ENCODE measurements at places on chromosomes 6 and 20.

DNA sequence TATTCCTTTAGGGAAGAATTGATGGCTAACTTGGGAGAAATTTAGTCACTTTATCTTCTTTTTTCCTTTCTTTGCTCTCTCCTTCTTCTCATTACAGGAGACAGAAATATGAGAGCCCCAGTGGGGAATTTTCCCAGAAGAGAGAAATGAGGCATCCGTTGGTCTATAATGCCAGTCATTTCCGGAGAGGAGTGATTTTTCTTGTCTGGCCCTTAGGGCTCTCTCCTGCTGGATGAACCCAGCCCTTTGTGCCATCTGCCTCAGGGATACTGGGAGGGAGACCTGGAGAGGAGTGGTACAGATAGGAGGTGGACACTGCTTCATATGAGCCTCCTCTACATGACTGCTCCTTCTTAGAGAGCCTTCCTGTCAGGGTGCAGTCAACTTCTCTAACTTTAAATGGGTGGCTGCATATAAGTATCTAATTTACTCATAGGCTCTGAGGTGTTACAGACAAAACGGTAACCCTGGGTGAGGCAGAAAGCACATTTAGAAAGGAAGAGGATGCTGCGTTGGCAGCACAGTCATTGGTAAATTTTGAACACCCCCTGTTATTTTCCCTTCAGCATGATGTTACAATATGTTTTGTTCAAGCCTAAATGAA lies 21.9 kb downstream of the RIMS1 start:
- DNase-seq, result no peak

DNA sequence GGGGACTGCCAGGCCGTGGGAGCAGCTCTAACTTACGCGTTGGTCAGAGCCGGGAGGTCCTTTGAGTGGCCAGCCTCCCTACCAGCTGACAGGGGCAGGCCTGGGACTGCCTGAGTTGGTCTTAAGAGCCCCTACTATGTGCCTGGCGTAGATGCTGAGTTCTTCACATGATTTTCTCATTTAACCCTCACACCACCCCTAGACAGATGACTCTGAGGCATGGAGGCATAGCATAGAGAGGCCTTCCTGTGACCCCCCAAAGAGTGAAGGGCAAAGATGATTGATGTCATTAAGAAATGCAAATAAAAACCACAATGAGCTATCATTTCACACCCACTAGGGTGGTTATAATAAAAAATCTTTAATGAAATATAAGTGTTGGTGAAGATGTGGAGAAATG lies 36.8 kb downstream of the MRPL14 start:
- no peak for DNase-seq

GRCh38 chr20:6347916-6348315 lies 225.1 kb upstream of the FERMT1 start:
- DNase-seq, result no peak

DNA sequence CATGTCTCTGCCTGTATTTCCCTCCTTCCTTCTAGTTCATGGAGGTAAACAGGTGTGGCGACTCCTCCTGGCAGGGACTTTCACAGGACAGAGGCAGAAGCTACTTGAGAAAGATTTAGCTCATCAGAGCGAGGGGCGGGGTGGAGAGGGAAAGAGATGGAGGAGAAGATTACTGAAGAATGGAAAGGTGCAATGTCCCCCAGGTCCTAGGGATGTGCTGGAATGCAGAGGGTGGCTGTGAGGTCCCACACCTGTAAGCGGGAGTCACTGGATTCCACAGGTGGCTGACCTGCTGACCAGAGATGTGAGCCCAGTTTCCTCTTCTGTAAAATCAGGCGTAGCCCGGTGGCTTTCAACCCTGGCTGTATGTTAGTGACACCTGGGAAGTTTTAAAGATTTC lies 199.2 kb upstream of the SULF2 start:
- DNase-seq, result no peak

DNA sequence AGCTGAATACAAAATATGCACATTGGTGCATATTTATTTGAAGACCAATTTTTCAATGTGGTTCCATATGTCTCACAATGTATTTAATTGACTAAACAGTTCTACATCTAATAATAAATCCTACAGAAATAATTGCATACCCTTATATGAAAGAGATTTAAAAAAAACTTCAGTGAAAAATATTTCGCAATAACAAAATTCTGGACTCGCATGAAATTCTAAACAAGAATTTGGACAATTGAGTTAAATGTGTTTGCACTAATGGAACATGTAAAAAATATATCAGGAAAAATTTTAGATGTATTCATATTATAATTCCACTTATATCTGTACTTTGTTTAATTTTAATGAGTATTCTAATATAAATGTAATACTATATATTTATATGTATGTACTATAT lies 1003.1 kb downstream of the EYS start:
- DNase-seq, result no peak

GRCh38 chr6:29528300-29528931 lies 31.1 kb downstream of the UBD start:
- DNase-seq, result no peak

DNA sequence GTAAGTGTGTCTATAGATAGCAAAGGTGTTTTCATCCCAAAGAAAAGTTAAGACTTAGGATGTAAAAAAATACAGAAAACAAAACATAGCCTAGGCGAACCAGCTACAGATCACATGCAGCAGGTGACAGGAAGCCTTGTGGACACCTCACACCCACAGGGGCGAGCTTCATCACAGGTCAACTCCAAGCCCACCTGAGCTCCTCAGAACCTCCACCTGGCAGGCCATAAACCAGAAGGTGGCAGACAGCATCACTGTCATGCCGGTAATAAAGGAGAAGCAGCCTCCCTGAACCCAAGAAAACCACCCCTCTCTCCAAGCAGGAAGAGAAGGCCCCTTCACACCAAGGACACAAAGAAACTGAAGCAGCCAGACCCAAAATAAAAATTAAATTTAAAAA lies 1.0 kb downstream of the RALGAPA2 start:
- no peak for DNase-seq

DNA sequence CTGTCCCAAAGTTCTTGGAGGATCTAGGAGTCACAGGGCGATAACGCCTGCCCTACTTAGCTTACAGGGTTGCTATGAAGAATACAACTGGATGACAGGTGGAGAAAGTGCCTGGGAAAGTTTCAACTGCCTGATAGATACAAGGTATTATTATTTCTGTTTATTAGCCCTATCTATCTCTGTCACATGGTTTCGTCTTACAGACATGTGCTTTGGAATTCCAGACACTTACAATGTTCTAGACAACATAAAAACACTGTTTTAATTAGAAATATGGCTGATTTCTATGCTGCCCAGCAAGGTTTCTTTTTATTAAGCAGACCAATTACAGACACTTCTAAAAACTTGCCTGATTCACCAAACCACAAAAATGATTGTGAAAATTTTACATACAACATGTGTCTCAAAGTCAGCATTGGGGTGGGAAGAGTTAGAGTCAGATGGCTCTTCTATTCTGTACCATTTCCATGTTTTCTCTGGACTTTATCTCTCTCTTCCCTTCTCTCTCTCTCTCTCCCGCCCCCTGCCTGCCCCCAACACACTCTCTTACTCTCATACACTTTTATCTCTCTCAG lies 50.0 kb downstream of the GJA10 start:
- DNase-seq, result no peak

DNA sequence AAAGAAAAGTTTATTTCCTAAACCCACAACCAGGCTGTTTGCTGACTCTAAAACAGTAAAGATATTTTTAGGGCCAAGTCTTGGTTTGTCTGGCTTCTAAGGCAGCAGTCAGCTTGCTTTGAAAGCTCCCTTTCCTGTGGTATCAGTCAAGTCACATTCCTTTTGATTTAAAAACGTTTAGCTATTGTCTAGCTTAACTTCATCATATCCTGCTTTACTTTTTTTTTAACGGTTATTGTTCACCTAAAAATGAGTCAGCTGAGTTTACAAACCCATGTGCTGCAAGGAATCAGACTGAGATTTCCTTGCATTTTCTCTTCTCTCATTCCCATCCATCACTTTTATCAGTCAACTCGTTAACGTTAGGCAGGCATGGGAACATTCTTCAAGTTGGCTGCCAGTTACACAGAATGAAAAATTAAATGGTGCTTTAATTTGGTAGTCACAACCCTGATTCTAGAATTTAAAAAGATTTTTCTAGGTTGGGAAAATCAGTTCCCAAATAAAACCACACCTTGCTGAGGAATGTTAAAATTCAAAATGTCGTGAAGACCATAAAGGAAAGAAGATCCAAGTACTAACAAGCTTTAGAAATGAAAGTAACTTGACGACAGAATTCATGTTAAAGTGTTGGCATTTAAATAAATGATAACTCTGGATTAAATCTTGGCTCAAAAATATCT lies 45.9 kb downstream of the ELOVL5 start:
- no peak for DNase-seq

- DNase-seq, result no peak
These were observed 289.6 kb upstream of the CDH4 start for GRCh38 chr20:60962367-60963045.

- no peak for DNase-seq
These were observed 498.9 kb upstream of the EPHA7 start for GRCh38 chr6:93918258-93918657.

GRCh38 chr6:114785235-114786127 lies 442.7 kb upstream of the HS3ST5 start:
- DNase-seq, result peak; percentile 56

GRCh38 chr20:982754-983153 lies 19.4 kb downstream of the RSPO4 start:
- DNase-seq, result peak; percentile 7

DNA sequence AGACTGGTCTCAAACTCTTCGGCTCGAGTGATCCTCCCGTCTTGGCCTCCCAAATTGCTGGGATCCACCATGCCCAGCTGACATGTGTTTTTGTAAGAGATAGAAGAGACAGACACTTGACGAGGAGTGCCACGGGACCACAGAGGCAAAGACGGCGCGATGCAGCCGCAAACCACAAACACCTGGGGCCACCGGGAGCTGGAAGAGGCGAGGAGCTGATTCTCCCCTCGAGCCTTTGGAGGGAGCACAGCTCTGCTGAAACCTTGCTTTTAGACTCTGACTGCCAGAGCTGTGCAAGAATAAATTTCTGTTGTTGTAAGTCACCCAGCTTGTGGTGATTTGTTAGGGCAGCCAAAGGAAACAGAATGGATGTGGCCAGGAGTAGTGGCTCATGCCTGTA lies 46.9 kb downstream of the TFAP2C start:
- DNase-seq, result no peak

- DNase-seq, result no peak
These were observed 216.2 kb upstream of the PRDM1 start for GRCh38 chr6:105869835-105870440.

DNA sequence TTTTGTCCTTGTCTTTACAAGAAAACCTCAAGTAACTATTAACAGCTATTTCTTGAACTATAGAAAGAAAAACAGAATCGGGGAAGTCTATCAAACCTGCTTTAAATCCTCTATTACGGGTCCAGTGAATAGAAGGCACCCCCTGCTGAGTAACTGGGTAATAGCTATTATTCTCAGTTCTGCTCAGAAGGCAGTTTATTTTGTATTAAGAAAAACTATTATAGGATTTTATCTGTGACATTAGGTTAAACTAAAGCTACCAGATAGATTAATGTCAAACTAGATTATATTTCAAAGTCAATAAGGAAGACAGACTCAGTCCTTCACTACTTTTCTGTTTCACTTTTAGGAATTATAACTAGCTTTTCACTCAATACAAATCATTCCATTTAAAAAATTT lies 93.7 kb downstream of the DST start:
- DNase-seq, result peak; percentile 45

- DNase-seq, result peak; percentile 43
These were observed 2.1 kb downstream of the ZMYND8 start for GRCh38 chr20:47354464-47354713.

GRCh38 chr6:161772176-161772575 lies 498.3 kb upstream of the AGPAT4 start:
- no peak for DNase-seq

- DNase-seq, result no peak
These were observed 37.3 kb downstream of the MAPK14 start for GRCh38 chr6:36064770-36065396.

- no peak for DNase-seq
These were observed 79.3 kb upstream of the NAA20 start for GRCh38 chr20:19937651-19938420.

DNA sequence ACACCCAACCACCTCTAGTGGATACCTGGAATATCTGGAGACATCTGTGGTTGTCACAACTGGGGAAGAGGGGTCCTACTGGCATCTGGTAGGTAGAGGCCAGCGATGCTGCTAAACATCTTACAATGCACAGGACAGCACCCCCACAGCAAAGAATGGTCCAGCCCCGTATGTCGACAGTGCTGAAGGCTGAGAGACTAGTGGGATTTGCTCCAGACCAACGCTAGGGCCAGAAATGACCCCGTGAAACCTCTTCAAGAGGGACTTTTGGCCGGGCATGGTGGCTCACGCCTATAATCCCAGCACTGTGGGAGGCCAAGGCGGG lies 7.2 kb downstream of the PREX1 start:
- DNase-seq, result no peak

GRCh38 chr6:109478841-109479624 lies 4.0 kb downstream of the ZBTB24 start:
- DNase-seq, result no peak

DNA sequence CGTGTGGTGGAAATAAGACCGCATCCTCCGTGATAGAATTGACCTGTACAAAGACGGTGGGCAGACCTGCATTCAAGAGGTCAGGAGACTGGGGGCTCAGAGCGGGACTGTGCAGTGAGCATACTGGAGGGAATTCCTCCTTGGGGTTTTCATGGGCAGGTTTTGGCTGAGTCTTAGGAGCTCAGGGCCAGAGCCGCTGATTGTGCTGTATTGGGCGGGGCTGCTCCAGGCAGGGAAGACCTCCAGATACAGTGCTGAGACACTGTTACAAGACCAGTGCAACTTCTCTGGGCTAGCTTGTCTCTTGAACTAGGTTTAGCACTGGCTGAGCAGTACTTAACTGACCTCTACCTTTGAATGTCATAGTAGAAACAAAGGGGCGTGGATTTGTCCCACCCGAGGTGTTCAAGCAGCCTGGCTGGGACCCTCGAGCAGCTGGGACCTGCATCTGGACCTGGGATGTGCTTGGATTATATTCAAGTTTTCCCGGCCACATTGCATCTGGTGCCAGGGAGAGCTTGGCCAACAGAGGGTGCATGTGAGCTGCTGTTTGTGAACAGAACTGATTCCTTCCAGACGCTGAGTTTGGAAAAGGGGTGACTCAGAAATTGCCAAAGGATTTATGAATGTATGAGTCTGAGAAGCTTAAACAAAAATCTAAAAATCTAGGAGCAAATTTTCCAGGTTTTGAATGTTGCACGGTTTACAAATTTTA lies 33.4 kb upstream of the SLC22A1 start:
- peak; percentile 45 for DNase-seq

- DNase-seq, result no peak
These were observed 132.9 kb downstream of the SCML4 start for GRCh38 chr6:107691062-107691751.

- no peak for DNase-seq
These were observed 149.5 kb downstream of the ANKRD60 start for GRCh38 chr20:58078741-58079522.

Data from NCI-H82 (cell line).